ENCODE measurements at places on chromosomes 13 and 19. TPM values are rescaled to one million over a fixed set of nuclear protein-coding genes. Genes with fewer than 3 reads are reported as not detected.

DNA sequence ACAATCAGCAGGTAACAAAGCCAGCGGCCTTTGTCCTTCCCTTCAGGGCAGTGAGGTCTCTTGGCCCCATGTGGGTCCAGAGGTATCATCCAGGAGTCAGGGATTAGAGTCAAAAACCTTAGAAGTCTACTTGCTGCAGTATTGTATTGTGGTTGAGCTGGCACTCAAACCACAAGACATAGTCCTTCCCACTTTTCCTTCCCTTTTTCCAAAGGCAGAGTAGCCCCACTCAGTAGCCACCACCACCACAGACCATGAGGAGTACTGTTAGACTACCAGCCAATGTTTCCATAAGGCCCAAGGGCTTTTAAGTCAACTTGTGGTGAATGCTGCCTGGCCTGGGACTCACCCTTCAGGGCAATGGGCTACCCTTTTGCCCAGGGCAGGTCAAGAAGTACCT is 27.1 kb upstream of the CCNA1 start:
- DNase-seq, result no peak

DNA sequence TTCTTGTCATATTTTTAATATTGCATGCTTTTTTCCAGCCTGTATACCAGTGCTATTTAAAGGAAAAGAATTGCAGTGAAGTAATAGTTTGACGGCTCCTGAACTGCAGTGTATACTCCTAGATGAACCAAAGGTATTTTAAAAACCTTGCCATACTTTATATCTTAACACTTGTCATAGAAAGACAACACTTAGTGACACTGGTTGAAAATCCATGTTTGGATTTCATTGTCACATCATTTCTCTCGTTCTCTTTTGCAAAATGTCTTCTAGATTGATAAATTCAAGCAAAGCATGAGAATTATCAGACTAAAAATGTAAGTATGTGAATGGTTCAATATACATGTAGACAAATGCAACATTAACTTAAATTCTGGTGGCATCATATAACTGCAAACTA is 1293.9 kb downstream of the PCDH9 start:
- DNase-seq, result no peak

DNA sequence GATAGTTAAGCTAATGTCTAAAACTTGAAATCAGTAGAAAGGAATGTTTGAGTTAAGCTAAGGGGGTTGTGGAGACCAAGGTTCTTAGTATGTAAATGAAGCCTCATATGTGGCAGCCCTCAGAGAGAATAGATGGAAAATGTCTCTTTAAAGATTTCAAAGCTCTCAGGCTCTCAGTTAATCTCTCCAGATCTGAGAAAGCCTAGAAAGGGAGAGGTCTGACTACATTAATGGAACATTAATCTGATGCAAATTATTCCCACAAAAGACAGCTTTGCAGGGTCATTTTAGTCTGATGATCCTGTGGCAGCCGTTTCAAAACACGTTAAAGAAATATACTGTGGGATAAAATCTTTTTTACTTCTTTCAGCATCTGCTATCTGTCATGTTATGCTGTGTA is 267.0 kb downstream of the SLC7A1 start:
- DNase-seq, result no peak

- no peak for DNase-seq
Observed at GRCh38 chr13:58207501-58207900, 576.0 kb downstream of the PCDH17 start.

DNA sequence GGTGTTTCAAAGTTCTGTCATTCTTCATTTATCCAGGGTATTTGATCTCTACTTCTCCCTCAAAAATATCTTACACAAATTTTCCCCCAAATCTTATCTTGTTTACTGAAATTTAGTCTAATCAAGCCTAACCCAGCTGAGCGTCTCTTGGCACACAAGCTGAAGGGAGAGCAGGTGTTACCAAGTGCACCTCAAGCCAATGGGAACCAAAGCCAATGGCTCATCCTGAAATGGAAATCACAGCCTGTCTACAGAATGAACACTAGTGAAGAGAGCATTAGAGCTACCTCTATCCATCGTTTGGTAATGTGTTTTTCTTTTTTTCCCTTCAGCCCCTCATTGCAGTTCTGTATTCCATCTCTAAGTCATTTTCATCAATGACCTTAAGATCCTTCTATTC is 1350.8 kb downstream of the OLFM4 start:
- DNase-seq, result no peak

DNA sequence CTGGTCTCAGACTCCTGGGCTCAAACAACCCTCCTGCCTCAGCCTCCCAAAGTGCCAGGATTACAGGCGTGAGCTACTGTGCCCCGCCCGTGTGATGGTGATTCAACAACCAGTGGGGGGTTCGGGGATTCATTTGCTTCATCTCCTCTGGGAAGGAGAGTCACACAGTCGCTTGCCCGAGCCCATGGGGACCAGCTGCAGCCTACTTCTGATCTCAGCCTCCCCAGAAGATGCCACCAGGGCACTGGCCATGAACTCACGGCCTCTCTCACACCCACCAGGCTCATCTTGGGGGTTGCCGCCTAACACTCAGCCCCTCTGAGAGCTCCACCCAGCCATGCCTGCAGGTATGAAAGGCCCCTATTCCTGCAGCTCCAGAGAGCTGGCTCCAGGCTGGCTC is 6.8 kb downstream of the TOMM40 start:
- no peak for DNase-seq

GRCh38 chr13:61247149-61247936 is 168.3 kb downstream of the PCDH20 start:
- no peak for DNase-seq

DNA sequence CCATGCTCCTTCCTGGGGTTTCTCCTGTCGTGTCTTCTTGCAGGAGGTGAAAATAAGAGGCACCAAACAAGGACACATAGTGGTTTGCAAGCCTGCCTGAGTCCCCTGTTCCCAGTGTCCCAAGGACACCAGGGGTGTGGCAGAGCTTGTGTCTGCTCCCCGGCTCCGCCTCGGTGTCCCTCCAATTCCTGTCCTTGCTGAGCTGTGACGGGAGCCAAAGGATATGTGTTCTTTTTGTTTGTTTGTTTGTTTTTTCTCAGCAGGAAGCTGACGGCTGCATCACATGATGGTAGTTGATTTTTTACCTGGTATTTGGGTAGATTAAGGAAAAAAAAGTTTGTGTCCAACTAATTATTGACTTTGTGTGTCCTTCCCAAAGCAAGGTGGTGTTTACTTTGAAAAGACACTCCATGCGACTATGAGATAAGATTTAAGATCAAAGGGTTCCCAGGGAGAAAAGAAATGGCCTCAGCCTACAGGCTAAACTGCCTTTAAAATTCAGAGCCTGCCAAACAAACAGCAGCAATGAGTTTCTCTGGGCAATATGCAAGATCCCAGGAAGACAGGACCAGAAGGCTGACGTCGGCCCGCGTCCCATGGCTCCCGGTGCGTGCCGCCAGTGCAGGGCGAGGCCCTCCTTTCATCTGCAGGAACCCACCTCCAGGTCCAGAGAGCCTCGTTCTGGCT is 50.8 kb upstream of the XPO4 start:
- no peak for DNase-seq

GRCh38 chr13:67844574-67844973 is 614.4 kb upstream of the PCDH9 start:
- DNase-seq, result no peak

- DNase-seq, result no peak
Observed at GRCh38 chr19:1256646-1257474, 8.5 kb downstream of the MIDN start.

DNA sequence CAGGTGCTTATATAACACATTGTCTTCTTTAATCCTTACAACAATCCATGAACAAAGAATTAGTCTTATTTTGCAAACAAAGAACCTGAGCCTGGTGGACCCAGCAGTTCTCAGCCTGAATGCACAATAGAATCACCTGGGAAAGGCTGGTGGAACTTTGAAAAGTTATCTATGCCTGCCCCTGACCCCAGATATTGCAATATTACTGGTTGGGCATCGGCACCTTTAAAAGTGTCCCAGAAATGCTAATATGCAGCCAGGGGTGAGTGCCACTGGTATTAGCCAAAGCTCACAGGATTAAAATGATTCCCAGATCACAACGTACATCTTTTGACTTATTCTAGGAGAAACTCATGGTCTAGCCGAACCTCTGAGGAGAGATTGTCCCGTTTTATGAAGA is 268.8 kb downstream of the KLF5 start:
- no peak for DNase-seq

GRCh38 chr13:37510441-37510840 is 88.1 kb downstream of the POSTN start:
- DNase-seq, result no peak

DNA sequence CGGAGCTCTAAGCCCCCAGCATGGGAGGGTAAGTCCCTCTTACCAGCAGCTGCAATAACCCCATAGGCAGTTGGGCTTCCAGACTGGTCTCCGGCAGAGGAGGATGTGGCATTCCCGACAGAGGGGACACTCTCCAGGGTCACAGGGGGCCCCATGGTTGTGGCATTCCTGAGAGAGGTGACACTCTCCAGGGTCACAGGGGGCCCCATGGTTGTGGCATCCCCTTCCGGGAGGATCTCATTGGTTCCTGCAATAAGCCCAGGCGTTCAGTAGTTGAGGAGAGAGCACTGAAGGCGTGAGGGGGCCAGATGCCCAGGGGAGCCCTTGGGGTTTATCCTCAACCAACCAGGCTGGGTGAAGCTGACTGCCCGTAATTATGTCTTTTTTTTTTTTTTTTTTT is 5.4 kb downstream of the CD320 start:
- no peak for DNase-seq

- DNase-seq, result no peak
Observed at GRCh38 chr13:32645854-32646253, 59.6 kb downstream of the PDS5B start.

- DNase-seq, result no peak
Observed at GRCh38 chr13:51112771-51113170, 1.7 kb upstream of the C13orf42 start.

DNA sequence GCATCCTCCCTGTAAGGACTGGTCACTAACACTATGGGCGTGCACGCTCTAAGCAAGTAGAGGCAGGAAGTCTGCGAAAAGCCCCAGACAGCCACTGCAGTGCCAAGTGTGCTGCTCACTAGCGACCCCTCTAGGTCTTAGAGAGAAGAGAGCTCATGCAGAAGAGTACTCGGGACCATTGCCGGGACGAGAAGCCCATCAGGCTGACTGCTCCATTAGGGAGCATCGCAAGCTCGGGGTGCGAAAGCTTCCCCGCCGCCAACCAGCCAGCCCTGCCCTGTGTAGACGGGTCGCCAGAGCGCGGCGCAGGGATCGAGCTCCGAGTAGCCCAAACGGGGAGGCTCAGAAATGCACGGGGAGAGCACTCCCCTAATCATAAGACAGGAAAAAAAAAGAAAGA is 16.6 kb downstream of the POU4F1 start:
- no peak for DNase-seq

- DNase-seq, result no peak
Observed at GRCh38 chr13:23456437-23457210, 23.1 kb upstream of the SACS start.

DHDH gene
- polyA plus RNA-seq, result 6.7 TPM

NOSIP gene
- 63.4 TPM for polyA plus RNA-seq

TNFSF11 gene
- polyA plus RNA-seq, result 0.53 TPM

MYH14 gene
- 20.2 TPM for polyA plus RNA-seq

NTF4 gene
- 4.0 TPM for polyA plus RNA-seq

KEAP1 gene
- 70.0 TPM for polyA plus RNA-seq

CYP4F12 gene
- polyA plus RNA-seq, result 0.65 TPM

PPP1R12C gene
- 71.4 TPM for polyA plus RNA-seq

LYPD3 gene
- 2.8 TPM for polyA plus RNA-seq

ZNF93 gene
- 21.0 TPM for polyA plus RNA-seq

TM9SF2 gene
- polyA plus RNA-seq, result 205 TPM
